T-helper 2 cell treated with Interferon-gamma antibody and Interleukin-4, amounts not matched to agents 5 μg/mL and 100 μg/mL, for 36 hours (primary cell): ENCODE measurements at places on chromosomes 5 and 9.

GRCh38 chr9:10479172-10479571 is 133.6 kb downstream of the PTPRD start:
- no peak for DNase-seq

DNA sequence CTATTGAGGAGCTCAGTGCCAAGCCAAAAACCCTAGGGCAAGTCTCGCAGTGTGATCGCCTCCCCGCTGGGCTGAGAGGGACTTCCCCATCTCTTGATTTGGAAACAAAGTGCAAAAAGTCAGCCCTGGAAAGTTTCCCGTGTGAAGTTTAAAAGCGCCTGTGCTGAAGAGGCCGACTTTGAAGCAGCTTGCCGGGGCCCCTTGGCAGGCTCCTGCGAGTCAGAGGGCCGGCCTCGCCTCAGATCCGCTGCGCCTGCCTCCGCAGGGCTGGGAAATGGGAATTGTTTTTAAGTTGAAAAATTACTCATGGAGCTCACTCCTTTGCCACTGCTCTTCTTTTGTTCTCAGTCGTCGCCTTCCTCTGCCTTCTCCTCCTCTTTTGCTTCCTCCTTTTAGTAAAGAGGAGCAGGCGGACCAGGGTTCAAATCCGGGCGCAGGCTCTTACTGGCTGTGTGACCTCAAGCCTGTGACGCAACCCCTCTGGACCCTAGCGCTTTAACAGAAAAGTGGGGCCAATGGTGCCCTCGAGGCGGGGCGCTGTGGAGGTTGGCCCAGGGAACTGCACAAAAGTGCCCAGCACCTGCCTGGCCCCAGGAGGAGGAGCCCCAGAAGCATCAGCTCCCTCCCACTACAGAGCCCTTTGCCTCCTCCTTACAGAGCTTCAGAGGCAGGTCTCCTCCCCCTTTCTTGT is 14.7 kb upstream of the LHX2 start:
- DNase-seq, result no peak

GRCh38 chr9:115777610-115778009 is 376.0 kb upstream of the PAPPA start:
- DNase-seq, result no peak

DNA sequence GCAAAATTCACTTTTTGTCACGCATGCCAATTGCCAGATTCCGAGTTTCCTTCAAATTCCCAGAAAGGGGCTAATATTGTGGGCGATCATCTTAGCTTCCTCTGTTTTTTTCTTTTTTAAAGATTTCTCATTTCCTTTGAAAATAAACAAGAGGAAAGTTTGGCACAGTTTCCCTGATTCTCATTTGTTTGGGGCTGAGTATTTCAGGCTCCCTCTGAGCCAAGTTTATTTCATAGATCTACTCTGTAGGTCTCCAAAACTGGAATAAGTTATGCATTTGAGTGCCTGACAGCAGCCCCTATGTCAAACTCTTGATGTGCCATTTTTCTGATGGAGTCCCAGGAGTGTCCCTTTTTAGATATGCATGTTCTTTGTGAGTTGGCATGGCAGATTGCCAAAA is 1297.2 kb upstream of the WWC1 start:
- no peak for DNase-seq

GRCh38 chr9:135608999-135609317 is 30.4 kb downstream of the GLT6D1 start:
- DNase-seq, result no peak

- DNase-seq, result no peak
Measured at GRCh38 chr9:34630402-34631154, 1.7 kb upstream of the ARID3C start.

DNA sequence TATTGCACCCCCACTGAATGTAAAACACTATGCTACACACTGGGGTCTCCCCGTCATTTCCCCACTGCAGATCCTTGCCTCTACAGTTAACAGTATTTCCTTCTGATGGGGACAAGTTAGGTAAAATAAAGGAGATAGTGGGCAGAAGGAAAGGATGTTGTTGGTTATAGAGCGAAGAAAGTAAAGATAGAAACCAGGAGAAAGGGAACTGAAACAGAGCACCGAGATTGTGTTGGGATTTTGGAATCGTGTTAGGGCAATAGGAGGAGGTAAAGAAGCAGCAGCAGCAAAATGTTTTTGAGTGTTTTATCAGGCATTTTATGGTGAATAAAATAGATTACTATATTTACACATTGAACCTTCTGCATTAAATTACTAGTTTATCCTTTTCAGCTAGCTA is 60.0 kb downstream of the PAM start:
- no peak for DNase-seq

- DNase-seq, result no peak
Measured at GRCh38 chr9:38211002-38211401, 142.0 kb upstream of the SHB start.

- DNase-seq, result no peak
Measured at GRCh38 chr9:114884787-114885452, 45.5 kb downstream of the TNFSF8 start.

GRCh38 chr5:41796061-41796460 is 74.2 kb downstream of the OXCT1 start:
- no peak for DNase-seq

DNA sequence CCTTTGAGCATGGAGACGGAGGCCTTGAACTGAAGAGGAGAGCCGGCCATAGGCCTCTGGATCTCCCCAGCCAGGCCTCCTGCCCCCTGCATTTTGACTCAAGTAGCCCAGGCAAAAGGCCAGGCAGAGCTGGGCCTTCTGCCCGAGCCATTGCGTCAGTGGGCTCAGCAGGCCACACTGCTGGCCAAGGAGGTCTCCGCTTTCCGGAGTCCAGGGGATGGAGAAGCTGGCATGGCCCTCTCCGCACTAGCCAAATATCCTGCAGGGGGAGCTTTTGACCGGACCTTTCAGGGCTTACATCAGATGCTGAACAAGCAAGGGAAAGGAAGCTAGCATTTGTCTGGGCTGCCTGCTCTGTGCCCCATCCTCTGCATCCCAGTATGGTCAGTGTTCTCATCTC is 386.8 kb downstream of the TRIM36 start:
- no peak for DNase-seq

- DNase-seq, result no peak
Measured at GRCh38 chr9:108048406-108049025, 558.9 kb upstream of the KLF4 start.

DNA sequence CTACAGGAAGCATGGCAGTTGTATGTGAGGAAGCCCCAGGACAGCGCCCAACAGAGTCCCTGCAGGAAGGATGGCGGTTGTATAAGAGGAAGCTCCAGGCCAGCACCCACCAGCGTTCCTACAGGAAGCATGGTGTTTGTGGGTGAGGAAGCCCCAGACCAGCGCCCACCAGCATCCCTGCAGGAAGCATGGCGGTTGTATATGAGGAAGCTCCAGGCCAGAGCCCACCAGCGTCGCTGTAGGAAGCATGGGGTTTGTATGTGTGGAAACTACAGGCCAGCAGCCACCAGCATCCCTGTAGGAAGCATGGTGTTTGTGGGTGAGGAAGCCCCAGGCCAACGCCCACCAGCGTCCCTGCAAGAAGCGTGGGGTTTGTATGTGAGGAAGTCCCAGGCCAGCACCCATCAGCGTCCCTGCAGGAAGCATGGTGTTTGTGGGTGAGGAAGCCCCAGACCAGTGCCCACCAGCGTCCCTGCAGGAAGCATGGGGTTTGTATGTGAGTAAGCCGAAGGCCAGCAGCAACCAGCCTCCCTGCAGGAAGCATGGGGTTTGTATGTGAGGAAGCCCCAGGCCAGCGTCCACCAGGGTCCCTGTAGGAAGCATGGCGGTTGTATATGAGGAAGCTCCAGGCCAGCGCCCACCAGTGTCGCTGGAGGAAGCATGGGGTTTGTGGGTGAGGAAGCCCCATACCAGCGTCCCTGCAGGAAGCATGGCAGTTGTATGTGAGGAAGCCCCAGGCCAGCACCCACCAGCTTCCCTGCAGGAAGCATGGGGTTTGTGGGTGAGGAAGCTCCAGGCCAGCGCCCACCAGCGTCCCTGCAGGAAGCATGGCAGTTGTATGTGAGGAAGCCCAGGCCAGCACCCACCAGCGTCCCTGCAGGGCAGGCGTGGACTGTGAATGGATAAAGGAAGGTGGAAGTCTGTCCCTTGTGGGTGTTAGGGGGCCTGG is 79.0 kb downstream of the DAP start:
- DNase-seq, result no peak

DNA sequence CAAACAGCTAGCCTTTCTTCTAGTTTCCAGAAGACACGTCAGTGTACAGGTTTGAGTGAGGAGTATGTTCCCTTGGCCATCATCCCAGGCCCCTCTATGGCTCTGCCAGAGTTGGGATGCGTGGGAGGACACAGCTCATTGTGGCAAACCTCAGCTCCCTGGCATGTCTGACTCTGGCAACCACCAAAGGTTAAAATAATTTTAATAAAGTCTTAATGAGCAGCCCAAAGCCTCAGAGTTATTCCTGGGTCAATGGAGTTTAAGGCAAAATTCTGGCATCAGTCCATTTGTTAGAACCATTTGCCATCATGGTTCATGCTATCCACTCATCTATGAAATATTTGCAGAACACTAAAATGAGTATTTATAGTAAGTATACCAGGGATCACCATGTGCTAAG is 79.8 kb upstream of the PAPPA start:
- DNase-seq, result no peak

GRCh38 chr5:12237837-12238575 is 333.8 kb upstream of the CTNND2 start:
- no peak for DNase-seq

DNA sequence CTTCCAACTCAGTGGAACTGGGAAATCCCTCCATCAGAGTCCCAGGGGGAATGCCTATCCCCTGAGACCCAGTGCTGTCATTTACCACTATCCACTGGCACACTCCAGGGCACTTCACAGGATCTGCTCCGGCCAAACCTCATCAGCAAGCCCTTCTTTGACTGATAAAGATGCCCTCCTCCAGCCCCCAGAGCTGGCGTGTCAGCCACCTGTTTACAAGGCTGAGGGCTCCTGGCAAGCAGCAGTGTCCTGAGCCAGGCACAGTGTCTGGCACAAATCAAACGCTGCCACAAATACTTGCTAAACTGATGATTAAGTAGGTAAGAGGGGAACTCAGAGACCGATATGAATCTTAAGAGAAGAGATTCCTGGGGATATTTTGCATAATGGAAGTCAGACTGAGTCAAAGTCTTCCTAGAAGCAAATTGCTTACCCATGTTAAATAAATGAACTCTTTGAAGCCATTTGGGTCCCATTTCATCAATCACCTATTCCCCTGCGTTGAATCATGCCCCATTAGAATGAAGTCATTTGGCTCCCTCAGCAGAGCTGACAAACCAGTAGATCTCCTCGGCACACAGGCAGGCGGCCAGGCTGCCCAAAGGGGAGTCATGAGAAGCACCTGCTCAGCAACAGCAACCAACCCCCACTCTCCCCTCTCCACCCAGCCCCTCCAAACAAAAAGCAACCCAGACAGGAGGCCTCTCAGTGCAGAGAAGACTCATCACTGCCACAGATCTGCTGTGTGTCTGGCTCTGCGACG is 97.4 kb downstream of the CDK5RAP2 start:
- no peak for DNase-seq

GRCh38 chr9:132793606-132794580 is 84.2 kb downstream of the AK8 start:
- DNase-seq, result no peak

DNA sequence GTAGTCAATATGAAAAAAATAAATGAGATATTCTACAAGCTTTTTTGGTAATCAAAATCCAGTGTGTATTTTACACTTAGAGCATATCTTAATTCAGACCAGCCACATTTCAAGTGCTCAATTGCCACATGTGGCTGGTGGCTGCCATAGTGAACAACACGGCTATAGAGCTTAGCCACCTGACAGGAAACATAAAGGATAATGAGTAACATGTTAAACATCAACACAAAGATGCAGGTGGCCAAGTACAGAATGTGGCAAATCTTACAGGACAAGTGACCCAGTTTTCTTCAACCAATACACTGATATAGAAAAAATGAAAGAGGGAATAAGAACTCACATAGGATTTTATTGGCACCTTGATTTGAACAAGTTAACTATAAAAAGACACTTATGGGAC is 61.4 kb downstream of the KIF24 start:
- DNase-seq, result no peak

DNA sequence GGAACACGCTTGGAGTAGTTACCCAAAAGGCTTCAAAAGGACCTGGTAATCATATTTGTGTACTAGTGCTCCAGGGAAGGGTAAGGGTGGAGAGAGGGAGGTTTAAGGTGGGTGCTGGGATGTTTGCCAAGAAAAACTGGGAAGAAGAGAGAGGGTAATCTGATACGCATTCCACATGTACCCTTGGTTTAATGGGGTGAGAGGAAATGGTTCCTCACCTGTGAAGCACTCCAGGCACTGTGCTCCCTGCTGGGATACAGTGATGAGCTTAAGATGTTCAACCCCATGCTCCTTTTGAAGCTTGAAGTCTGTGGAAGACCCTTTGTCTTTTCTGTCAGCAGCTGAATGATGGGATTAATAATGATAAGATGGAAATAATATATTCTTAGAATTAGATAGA is 98.4 kb downstream of the COX7C start:
- DNase-seq, result no peak

DNA sequence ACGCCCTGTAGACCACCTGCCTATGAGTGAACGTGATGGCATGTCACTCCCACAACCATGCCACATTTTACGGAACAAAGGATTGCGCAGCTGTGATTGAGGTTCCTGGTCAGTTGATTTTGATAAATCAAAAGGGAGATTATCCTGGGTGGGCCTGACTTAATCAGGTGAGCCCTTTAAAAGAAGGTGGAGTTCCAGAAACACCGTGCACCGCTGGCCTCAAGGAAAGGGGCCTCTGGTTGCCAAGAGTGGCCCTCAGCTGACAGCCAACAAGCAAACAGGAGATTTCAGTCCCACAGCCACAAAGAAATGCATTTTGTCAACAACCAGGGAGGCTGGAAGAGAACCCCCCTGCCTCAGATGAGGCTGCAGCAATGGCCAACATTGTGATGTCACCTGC is 19.0 kb downstream of the TRIM7 start:
- no peak for DNase-seq

- DNase-seq, result no peak
Measured at GRCh38 chr5:148937830-148938521, 111.6 kb downstream of the ADRB2 start.

DNA sequence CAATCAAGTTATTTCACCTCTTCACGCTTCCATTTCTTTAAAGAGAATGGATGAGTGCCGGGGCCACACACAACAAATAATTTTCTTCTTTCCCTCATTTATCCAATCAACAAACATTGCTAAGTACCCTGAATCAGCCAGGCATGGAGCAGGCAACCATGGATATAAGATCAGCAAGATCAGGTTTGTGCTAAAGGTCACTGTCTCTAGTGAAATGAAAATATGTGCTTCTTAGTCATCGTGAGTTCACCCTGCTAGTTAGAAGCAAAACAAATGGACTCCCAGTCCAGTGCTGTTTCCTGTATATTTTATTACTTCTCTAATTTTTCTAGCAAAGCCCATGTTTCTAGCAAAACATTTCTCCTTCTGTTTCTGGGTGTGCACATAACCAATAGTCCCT is 629.2 kb downstream of the BNC2 start:
- no peak for DNase-seq

- no peak for DNase-seq
Measured at GRCh38 chr9:114355821-114356220, 26.2 kb downstream of the ORM2 start.
